ENCODE measurements at places on chromosomes 12 and 14.

DNA sequence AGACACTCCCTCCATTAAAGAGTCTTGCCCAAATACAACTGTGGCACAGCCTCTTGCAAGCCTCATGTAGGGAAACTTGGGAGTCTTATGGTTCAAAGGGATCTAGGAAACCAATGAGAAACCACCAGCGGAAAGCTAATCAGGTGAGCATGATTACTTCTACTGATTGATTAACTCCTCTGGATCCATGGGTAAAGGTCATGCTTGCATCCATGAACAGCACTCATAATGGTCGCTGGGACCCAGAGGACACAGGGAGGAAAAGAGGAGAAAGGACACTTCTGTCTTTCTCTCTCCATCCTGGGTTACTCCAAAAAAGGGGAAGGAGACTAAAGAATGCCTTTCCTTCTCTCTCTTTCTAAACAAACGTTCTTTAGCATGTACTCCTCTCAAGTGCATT, 1397.2 kb downstream of the LRFN5 start:
- DNase-seq: no peak

GRCh38 chr14:51877810-51878209, 17.4 kb downstream of the GNG2 start:
- no peak for DNase-seq

DNA sequence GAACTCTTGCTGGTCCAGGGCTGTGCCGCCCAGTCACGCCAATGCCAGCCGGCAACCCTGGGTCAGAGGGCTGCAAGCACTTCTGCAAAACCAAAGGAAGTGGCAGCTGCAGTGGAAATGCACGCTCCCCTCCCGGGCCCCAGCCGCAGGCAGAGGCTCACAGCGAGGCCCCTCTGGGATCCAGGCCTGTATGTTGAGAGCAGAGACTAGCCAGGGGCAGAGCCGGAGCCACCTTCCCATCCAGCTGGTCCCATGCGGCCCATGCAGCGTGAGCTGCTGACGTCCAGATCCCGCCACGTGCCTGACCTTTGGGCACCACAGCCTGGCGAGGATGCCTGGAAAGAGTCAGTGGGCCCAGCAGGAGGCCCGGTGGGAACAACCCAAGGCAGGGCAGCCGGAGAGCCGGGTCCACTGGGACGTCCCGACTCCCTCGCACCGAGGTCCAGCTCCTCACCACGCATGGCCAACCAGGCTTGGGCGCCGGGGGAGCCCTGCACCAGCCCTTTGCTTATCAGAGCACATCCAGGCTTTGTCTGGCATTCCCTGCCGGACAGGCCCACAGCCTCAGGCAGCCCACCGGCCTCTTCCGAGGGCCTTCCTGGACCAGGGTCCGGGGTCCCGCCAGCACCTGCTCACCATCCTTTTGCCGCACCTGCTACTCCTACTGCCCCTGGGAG, 4.3 kb downstream of the GPR132 start:
- DNase-seq: no peak

DNA sequence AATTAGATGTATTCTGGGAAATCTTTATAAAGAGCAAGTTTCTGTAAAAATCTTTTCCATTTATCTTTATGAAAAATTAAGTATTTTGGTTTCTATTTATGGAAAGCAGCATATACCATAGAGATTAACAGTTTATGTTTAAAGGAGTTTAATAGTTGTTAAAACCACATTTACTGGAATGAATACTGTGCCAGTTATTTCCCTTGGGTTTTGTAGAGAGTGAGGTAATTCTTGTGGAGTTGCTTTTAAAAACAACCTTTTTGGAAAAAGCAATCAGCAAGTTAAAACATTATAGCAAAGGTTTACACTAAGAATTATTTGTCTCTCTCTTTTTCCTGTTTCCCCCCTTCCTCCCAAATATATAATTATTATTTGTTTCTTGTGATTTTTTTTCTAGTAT, 34.9 kb downstream of the AEBP2 start:
- DNase-seq: no peak

DNA sequence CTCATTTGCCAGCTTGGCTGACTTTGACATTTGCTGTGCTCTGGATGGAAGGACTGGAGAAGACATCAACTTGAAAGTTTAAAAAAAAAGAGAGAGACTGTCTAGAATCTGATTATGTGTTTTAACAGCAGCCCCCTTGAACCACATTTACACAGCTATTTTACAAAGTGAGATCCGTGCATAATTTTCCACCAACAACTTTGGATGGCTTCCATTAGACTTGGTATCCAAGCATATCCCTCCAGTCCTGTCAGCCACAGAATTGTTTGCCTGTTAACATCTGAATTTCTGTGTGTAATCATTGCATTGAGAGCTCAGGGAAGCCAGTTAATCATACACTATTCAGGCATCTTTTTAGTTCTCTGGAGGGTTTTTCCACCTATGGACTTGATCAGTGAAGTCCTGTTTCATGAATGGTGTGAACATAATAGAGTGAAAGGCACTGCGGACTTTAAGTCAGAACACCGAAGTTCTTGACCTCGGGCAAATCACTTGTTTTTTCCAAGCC, 93.7 kb downstream of the SAMD4A start:
- DNase-seq: no peak

DNA sequence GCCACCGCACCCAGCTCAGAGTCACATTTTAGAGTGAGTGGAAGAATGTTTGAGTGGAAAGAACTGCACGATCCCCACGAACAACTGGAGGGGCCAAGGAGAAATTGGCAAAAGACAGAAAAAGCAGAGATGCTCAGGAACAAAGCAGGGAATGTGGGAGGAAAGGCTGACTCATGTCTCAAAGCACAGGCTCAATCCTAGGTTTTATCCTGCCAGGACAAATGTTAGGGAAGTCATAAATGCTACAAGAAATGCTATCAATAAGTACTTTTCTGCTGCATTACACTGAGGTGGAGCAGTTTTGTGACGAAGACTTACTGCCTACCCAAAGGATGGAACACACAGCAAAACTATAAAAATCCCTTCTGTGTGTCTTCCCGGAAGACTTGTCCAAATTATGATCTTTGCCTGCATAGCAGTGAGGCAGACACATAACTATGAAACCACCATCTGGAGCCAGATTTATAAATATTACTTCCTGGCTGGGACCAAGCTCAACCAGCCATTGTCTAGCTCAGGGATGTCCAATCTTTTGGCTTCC, 26.7 kb downstream of the NIN start:
- no peak for DNase-seq

- no peak for DNase-seq
Observed at GRCh38 chr12:115871714-115872113, 405.8 kb downstream of the MED13L start.

- no peak for DNase-seq
Observed at GRCh38 chr12:85713373-85713772, 122.8 kb downstream of the RASSF9 start.

DNA sequence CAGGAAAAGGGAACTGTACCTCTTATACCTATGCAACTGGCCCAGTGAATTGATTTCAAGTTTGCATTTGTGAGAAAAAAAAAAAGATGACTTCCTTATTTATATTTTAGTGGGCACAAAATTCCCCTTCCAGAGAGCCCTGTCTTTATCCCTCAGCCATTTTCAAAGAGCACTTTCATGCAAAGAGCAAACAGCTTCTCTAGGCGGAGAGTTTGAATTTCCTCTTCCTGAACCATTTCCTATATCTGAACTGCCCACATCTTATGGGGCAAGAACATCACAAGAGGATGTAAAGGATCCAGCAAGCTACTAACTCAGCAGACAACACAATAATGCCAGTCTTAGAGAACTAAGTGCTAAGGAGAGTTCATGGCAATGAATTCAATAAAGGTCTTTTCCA, 22.3 kb upstream of the PLXNC1 start:
- DNase-seq: no peak
